ENCODE measurements at places on chromosomes 3 and 15. TPM values are rescaled to one million over a fixed set of nuclear protein-coding genes. Genes with fewer than 3 reads are reported as not detected.

The MINAR1 gene
- 0.83 TPM for total RNA-seq

The DZIP3 gene
- total RNA-seq = 25.5 TPM

The VIPR1 gene
- total RNA-seq = not detected

The SLC2A2 gene
- not detected for total RNA-seq

The KIF7 gene
- total RNA-seq = 19.7 TPM

The LRRC49 gene
- total RNA-seq = 29.4 TPM

The ANKRD63 gene
- not detected for total RNA-seq

The BTLA gene
- total RNA-seq = not detected

The C15orf40 gene
- 12.5 TPM for total RNA-seq

The ZDHHC19 gene
- total RNA-seq = not detected

The SEMA3F gene
- total RNA-seq = 7.6 TPM

The MUC13 gene
- total RNA-seq = not detected

The TRIM42 gene
- total RNA-seq = not detected

The CCR8 gene
- not detected for total RNA-seq

The KNG1 gene
- not detected for total RNA-seq

The ZMYND10 gene
- total RNA-seq = 1.5 TPM

The SLC12A1 gene
- total RNA-seq = not detected
